Neural progenitor cell (in vitro differentiated cells): ENCODE measurements at places on chromosomes 1 and 21.

DNA sequence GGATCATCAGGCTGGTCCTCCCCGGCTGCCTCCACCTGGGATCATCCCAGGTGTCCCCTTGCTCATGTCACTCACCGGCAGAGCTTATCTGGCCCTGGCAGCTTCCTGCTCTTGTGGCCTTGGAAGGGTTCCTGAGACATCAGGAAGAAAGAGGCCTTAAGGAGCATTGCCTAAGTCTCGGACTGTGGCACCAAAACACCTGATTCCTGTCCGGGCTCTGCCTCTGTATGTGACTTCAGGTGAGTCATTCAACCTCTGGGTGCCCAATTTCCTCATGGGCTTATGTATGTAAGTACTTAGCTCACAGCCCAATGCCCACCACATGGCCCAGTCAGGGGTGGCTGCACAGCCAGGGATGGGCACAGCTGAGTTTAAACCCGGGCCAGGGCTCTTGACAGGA is 255.9 kb upstream of the VAMP3 start:
- DNase-seq = no peak

DNA sequence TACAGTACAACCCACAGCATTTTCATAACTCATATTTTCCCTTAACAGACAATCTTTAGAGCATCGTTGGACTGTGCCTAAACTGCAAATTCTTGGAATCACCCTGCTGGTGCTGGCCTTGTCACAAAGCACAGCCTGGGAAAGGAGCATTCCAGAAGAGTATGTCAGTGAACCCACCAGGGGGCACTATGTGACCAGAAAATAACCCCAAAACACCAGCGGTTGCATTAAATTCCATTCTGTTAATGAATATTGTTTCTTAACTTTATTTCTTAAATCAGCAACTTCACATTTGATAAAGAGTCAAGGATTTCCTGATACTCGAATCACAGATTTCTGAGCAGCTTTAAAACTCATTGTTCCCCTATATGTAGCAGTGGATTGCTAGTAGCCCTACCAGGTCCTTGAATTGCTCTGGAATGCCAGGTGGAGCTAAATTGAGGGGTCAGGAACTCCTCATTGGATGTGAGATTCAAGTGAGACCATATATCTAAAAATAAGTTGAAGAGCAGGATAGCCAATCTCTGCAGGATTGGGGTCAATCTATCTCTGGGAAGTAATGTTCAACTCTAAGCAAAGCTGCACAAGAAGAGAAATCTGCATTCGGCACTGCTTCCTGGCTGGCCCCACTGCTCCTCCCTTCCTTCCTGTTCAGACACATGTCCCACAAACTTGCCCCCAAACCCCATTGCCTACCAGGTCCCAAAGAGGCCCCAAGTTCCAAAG is 12.7 kb upstream of the RAB4A start:
- DNase-seq = peak; percentile 86

DNA sequence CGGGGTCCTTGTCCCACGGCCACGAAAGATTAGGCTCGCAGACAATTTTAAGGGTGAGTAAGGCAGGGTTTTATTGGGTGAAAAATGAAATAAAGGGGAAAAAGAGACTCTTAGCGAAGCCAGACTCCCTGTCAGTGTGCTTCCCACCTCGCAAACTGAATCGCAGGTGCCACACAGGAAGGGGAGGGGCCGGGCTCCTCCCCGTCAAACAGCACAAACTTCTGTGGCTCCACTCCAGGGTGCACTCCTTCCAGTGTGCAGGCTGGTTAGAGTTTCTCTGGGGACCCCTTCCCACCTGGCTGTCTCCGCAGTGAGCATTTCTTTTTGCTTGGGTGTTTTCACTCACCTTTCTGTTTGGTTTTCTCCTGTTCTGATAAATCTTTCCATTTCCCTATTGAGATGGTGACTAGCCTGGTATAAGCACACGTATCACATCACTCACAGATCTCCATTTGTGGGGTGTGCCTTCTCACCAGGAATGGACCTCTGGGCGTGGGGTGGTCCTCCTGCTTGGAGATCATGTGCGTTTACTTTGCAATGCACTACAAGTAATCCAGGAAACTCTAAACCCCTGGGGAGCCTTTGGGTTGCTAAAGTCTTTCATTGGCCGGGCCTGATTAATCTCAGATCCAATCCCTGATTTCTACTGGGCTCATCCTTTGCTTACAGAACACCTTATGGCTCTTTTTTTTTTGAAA is 37.6 kb upstream of the GALNT2 start:
- DNase-seq = no peak

- DNase-seq = peak; percentile 82
Measured at GRCh38 chr1:8239306-8240023, 78.4 kb upstream of the SLC45A1 start.

DNA sequence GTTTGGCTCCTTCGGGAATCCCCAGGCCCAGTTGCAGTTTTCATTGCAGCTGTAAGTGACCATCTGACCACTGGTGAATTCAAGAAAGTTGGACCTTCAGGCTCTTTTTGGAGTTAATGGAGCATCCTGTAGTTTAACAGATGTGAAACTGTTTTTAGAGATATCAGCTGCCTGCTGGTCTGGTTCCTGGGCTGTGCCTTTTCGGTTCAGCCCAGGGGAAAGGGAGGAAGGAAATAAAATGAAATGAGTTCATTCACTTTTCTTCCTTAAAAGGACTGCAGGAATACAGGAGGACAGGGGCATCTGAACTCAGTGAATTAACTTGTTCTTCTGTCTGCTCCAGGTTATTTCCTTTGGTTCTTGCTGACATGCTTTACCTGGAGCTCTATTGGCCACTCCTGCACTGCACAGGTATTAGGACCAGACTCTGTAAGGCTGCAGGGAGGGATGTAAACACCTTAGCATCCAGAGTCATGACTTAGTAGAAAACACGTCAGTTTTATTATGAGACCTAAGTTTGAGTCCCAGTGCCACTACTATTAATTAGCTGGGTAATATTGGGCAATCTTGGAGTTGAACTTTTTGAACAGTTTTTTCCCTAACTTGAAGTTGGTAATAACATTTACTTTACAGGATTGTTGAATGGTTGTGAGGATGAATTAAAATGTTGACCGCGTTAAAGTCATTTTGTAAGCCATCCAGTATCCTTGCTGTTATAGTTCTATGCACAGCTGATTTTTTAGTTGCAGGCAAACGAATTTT is 83.6 kb downstream of the LRRC8D start:
- no peak for DNase-seq

GRCh38 chr1:224629965-224630364 is 13.8 kb downstream of the CNIH3 start:
- DNase-seq = no peak

- no peak for DNase-seq
Measured at GRCh38 chr1:110120960-110121561, 8.8 kb downstream of the UBL4B start.

DNA sequence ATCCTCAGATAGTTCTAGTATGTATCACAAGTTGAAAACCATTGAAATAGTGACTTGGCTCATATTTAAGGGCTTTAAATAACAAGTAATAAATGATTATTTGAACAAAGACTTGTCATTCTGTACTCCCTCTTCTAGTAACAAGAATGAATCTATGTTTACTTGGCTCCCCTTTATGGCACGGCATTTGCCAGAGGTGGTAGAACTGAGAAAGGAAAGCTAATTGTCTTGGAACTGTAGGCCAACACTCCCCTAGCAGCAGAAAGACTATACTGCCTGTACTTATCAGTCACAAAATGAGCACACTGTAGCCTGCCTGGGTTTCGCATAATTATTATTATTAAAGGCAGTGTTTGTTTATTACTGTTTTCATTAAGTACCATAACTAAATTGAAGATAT is 29.6 kb upstream of the SMYD2 start:
- no peak for DNase-seq

DNA sequence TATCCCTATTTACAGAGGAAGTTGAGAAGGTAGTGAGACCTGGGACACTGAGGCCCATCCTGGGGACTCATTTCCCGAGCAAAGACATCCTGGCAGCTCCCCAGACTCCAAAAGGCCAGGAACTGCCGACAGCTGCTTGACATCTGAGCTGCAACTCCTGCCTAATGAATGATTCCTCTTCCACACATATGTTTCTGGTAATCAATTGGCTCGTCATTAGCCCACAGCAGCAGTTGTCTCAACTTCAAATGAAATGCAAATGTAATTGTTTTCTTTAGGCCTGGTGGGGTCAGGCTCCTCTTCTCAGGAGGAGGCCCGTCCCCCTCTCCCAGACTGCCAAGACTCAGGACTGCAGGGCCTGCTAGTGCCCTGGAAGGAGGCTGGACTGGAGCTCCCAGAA is 61.8 kb upstream of the DISP3 start:
- DNase-seq = no peak

- no peak for DNase-seq
Measured at GRCh38 chr1:212179394-212180076, 105.7 kb upstream of the PPP2R5A start.

DNA sequence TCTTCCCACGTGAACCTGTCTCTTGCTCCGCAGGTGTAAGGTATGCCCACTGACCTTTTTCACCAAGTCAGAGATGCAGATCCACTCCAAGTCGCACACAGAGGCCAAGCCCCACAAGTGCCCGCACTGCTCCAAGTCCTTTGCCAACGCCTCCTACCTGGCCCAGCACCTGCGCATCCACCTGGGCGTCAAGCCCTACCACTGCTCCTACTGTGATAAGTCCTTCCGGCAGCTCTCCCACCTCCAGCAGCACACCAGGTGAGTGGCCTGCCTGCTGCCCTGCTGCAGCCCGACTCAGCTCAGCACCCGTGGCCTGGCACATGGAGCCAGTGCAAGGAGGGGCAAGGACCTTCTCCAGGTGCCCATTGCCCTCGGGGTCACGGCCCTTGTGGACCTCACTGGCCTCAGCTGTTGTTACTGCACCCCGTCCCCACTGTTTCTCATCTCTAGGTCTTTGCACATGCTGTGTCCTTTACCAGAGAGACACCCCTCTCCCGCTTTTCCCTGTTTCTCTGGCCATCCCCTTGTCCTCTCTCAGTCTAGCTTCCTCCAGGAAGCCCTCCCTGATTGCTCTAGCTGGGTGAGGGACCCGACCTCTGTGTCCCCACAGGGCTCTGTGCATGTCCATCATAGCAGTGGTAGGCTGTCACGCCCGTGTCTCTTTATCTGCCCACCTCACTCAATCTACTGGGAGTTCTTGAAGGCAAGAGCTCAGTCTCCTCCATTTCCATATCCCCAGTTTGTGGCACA is 25.4 kb downstream of the ZNF362 start:
- no peak for DNase-seq

- DNase-seq = no peak
Measured at GRCh38 chr1:159266832-159267231, 35.3 kb upstream of the FCER1A start.

- no peak for DNase-seq
Measured at GRCh38 chr1:48093147-48093546, 96.0 kb upstream of the TRABD2B start.

GRCh38 chr1:228352677-228353481 is 53.8 kb downstream of the TRIM11 start:
- DNase-seq = no peak

- DNase-seq = no peak
Measured at GRCh38 chr1:181113059-181113641, 24.6 kb downstream of the IER5 start.

GRCh38 chr1:53639996-53640700 is 98.8 kb downstream of the GLIS1 start:
- DNase-seq = no peak

GRCh38 chr1:66981679-66982078 is 56.9 kb downstream of the MIER1 start:
- DNase-seq = no peak

GRCh38 chr1:166062421-166063070 is 104.3 kb downstream of the FAM78B start:
- no peak for DNase-seq

DNA sequence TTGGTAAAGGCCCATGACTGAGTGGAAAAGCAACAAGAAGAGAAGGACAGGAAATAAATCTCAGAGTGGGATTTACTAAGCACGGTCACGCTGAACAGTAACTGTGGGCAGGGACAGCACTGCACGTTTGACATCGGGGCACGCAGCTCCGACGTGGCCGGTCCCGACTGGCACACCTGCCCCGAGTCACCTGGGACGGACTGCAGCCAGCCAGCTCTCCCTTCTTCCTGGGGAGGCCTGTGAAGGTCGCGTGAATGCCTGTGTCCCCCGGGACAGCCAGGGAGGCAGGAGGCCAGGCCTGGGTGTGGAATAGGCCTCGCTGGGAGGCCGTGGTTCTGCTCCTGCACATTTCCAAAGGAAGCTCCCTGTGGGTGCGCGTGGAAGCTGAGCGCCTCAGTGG is 140.2 kb downstream of the PRDM16 start:
- no peak for DNase-seq

- no peak for DNase-seq
Measured at GRCh38 chr21:32515874-32516273, 69.4 kb downstream of the TCP10L start.

DNA sequence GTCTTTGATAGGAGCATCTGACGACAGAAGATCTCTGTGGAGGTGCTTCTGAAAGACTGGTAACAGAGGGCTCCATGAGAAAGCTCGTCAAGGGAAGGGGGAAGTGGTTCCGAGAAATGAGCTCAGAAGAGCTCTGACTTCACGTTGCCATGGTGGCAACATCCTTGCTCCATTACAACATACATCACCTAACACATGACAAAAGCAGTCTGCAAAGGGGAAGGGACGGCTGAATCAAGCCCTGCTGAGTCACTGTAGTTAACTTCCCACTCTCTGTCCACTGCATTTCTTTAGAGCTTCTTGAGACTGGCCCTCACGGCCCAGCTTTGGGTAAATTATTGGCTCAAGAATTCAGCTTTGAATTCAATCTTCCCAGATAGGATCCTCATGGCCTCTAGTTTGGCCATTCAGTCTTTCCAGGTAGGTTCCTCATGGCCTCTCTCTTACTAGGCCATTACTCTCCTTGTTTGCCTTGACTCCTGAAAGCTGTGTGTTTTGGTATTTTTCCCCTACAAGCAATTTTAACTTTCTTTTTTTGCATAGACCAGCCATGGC is 88.0 kb upstream of the ZNF648 start:
- DNase-seq = no peak
